Putamen (tissue), 1 donor: ENCODE measurements at places on chromosomes 12 and 14.
A peak's percentile ranks its signal among the peaks of the same experiment; 100 is the strongest.

DNA sequence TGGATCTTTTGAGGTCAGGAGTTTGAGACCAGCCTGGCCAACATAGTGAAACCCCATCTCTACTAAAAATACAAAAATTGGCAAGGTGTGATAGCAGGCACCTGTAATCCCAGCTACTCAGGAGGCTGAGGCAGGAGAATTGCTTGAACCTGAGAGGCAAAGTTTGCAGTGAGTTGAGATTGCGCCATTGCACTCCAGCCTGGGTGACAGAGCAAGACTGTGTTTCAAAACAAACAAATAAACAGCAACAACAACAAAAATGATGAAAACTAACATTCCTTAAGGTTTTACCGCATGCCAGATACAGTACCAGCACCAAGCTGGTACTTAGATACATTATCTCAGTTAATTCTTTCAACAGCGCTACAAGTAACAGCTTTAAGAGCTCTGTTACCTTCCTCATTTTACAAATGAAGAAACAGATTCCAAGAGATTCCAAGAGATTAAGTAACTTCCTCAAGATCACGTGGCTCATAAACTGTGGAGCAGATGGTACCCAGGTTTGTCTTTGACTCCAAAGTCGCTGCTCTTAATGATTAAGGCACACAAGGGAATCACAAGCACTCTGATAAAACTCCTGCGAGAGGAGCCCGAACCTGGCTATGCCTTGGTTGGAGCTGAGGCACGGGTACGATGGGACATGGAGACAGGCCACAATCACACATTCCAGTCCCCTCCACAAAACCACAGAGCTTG lies 17.7 kb upstream of the PLEK2 start:
- DNase-seq = no peak

- DNase-seq = no peak
Observed at GRCh38 chr12:4202487-4202886, 71.1 kb upstream of the CCND2 start.

- no peak for DNase-seq
Observed at GRCh38 chr14:51657762-51658161, 6.1 kb downstream of the FRMD6 start.

- DNase-seq = no peak
Observed at GRCh38 chr14:59695198-59695597, 118.6 kb upstream of the CCDC175 start.

GRCh38 chr12:127785986-127786590 lies 480.9 kb upstream of the TMEM132C start:
- DNase-seq = no peak

- DNase-seq = no peak
Observed at GRCh38 chr12:11958221-11959091, 112.3 kb upstream of the BCL2L14 start.

DNA sequence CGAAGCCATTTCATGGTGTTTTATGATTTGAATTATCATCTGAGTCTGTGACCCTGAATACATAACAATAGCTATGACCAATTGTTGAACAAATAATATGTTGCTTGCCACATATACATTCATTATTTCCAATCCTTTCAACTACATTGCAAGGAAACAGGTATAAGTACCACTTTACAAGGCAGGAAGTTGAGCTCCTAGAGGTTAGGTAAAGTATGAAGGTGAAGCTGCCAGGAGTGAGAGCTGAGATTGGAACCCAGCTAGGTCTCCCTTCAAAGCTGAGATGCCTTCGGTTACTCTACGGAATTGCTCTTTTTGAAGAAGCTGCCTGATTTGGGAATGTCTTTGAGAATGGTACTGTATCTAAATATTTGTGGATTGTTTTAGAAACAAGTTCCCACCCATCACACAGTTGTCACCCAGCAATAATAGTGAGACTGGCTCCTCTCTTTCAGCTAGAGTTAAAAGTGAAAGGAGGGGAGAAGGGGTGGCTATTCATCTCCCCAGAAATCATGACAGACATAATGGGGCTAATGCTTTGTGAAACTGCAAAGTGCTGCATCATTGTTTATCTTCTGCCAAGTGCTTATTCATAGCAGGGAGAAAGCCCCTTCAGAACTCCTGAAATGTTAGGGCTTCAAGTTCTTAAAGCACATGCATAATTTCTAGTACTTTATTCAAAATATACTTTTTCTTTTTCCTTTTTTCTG lies 75.9 kb upstream of the AMIGO2 start:
- no peak for DNase-seq

DNA sequence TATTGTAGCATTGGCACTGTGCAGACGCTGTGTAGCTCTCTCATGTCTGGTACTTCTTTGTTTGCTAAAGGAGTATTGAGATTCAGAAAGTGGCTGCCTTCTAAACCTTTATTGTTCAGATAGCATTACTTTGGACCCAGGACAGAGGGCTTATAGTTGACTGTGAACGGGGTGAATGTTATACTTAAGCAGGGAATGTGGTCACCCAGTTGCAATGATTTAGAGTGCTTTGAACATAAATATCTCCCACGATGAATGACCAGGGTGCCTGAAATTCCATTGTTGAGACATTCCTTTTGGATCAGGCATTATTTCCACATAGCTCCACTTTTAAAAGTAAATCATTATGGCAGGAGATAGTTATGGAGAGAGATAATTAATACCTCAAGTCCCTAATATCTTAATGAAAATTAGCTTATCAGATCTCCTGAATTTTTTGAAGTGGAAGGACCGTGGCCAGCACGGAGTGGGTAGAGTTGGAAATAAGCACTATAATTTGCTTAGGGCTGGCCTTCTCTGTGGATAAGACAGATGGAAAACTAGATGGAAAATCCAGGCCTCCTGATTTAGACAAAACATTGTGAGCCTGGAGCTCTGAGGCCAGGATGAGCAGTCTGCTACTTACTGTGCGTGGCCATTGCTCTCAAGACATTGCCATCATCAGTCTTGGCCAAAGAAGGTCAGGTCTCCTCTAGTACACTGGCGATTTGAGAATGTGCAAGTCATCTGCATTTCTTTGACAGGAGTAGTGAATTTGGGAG lies 114.5 kb downstream of the ETV6 start:
- no peak for DNase-seq

- no peak for DNase-seq
Observed at GRCh38 chr14:61527325-61528100, 167.8 kb upstream of the HIF1A start.

DNA sequence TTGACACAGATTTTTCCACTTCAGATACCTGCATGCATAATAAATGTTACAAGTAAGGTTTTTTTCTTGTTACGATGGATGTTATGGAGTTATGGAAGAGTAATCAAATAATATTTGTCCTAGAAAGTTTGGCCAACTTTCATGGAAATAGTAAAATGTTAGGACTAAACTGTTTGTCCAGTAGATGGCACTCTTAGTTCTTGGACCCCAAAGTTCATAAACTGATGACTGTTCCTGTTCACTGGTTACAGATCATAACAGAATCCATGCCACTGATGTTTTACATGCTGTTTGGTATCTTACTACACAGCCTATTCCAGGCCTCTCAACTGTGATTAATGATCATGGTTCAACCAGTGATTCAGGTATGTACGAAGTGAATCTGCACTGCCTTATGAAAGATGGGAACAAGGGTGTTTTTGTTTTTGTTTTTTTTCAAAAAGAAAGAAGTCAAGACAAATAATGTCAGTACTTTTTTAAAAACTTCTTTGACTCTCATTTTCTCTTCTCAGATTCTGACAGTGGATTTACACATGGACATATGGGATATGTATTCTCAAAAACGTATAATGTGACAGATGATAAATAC lies 48.8 kb upstream of the SLCO1C1 start:
- peak; percentile 33 for DNase-seq

DNA sequence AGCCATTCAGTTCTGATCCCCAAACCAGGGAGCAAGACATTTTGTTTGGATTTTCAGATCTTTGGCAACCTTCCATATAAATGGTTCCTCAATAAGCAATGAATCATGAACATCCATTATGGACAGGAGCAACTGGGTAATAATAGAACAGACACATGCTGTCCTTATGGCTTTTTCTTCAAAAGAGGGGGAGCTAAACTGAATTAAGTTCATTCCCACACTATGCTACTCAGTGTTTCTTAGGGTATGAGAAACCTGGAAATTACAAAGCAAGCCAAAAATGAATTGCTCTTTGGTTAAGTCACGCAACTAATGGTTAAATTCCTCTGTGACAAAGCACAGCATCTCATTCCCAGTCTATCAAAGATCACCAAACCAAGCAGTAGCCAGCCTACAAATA lies 51.0 kb downstream of the PTGER2 start:
- no peak for DNase-seq

DNA sequence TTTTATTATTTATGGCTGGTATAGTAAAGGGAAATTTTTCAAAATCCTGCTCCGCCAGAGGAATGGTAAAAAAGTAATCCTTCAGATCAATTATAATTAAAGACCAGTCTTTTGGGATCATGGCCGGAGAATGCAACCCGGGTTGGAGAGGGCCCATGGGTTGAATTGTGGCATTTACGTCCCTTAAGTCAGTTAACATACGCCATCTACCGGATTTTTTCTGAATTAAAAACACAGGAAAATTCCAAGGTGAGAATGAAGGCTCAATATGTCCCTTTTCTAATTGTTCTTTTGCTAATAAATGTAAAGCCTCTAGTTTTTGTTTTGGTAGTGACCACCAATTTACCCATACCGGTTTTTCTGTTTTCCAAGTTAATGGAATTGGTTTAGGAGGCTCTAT lies 602.8 kb downstream of the ALG10 start:
- DNase-seq = no peak

DNA sequence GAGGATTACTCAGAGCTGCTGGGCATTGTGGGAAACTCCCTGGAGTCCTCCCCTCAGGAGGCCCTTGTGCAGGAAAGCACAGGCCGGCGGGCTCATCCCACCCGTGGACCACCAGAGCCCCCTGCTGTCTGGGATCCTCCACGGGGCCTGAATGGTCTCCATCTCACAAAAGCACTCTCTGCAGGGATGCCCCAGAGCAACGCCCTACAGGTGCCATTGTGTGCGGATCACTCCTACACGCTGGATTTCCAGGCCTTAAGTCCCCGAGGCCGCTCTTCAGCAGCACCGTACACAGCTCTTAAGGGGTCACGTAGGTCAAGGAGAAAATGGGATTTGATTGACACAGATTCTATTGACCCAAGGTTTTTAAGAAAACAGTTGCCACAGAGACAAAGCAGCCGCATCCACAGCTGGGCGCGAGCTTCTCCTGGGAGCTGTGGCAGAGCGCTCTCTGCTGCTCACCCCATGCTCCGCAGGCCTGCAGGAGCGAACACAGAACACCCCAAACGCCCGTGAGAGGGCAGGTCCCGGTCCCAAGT lies 36.7 kb upstream of the RIMBP2 start:
- no peak for DNase-seq

GRCh38 chr14:81386290-81386745 lies 13.8 kb downstream of the STON2 start:
- DNase-seq = no peak

DNA sequence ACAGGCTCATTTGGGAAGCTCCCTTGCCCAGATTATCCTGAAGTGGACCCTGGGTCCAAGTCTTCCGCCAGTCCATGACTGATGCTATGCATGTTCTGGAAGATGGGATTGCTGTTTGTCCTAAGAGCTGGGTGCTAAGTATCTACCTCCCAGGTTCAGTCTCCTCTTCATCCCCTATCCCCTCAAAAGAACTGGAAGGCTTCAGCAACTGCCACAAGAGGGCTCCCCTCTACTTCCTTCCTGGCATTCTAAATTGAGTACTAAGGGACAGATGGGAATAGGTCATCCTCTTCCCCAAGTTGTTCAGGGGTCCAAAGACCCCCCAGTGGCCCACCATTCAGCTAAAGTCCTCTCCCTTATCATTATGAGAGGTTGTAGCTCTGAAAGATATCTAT lies 9.0 kb upstream of the FKBP11 start:
- no peak for DNase-seq

- no peak for DNase-seq
Observed at GRCh38 chr12:106106061-106106566, 32.6 kb downstream of the NUAK1 start.

GRCh38 chr12:53346491-53346890 lies 10.3 kb upstream of the SP7 start:
- no peak for DNase-seq

DNA sequence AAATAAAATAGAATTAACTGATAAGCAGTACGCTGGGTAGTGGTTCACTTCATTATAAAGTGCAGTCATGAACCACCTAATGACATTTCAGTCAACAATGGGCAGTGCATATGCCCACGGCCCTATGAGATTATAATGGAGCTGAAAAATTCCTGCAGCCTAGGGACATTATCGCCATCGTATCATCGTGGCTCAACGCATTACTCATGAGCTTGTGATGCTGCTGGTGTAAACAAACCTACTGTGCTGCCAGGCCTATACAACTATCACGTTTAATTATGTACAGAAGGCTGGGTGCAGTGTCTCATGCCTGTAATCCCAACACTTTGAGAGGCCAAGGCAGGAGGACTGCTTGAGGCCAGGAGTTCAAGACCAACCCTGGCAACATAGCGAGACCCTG lies 62.3 kb upstream of the TMEM263 start:
- DNase-seq = no peak

- no peak for DNase-seq
Observed at GRCh38 chr12:84877340-84877739, 35.3 kb downstream of the SLC6A15 start.

GRCh38 chr12:124626971-124627411 lies 59.6 kb upstream of the NCOR2 start:
- DNase-seq = no peak

GRCh38 chr14:93943052-93943451 lies 15.9 kb downstream of the FAM181A start:
- no peak for DNase-seq

DNA sequence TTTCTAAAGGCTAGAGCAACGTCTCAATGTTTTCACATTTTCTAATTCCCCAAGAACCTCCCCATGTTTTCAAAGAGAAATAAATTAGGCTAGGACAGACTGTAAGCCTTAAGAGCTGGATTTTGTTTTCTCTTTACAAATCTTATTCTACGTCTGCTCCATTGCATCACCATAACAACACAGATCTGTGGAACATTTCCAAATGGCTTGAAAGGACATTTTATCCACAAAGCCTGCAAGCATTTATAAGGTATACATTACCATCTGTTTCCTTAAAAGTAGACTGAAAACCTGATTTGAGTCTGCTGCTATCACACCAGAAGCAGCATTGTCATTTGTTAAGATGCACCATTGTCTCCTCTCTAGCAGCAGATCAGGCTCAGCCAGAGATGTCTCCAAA lies 115.3 kb upstream of the PLEKHA5 start:
- no peak for DNase-seq

DNA sequence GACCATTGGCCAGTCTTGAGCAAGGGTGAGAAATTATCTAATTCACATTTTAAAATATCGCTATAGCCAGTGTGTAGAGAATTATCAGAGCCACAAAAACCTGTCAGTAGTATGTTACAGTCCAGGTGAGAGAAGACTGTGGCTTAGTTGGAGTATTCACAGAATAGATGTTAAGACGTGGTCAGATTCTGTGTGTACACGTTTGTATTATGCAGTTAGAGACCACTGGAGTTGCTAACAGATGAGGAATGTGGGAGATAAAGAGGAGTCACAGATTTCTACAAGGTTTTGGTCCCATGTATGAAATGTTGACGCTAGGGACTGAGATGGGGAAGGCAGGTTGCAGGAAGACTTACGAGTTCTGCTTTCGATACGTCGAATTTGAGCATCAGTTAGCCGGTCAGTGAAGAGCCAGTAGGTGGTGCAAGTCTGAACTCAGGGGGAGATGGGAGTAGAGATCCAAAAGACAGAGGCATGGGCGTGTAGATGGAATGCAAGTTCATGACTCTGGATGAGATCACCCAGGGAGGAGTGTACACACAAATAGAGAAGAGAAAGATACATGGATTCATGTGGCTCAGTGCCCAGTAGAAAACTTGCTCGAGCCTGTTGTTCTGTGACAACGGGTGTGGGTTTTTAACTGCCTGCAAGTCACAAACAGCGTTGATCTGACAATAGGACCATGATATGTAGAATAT lies 114.8 kb upstream of the FLRT2 start:
- no peak for DNase-seq
